Inflammatory macrophage treated with lipopolysaccharide for 1 hour (primary cell): ENCODE measurements at places on chromosomes 2 and 18.

GRCh38 chr2:18404708-18405107, 155.7 kb downstream of the RDH14 start:
- DNase-seq, result no peak

DNA sequence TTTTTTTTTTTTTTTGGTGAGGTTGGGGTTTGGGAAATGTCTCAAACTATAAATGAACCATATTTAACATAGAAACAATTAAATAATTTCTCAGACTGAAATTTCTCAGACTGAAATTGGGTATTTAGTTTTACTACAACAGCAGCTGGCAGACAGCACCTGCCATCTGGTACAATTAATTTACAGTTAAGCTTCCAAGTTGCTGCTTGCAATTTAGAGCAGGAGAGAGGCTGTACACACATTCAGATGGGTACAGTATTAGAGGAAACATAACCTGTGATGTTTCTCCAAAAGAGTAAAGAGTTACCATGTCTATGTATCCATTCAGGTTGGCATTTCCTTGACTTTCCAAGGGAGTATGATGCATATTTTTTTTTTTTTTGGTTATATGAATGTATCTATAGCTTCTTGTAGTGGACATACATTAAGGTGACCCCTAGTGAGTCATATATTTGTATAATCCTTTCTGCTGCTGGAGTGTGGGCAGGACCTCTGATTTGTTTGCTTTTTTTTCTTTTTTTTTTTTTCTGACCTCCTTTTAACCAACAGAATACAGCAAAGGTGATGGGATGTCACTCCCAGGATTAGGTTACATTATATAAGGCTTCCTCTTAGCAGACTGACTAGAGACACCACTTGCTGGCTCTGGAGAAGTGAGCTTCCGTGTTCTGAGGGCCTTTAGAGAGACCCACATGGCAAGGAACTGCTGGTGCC, 201.7 kb downstream of the PTH2R start:
- no peak for DNase-seq

DNA sequence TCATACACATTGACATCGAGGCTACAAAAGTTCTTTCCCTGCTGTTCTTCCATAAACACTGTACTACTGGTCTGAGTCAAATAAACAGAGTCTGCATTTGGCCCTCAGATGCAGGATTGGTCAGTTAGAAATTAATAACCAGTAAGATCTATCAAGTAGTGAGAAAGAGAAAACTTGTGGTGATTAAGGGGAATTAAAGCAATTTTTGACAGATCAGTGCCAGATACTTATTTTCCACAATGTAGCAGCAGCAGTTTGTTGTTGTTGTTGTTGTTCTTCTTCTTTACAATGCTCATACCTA, 85.0 kb downstream of the IKZF2 start:
- DNase-seq, result no peak

DNA sequence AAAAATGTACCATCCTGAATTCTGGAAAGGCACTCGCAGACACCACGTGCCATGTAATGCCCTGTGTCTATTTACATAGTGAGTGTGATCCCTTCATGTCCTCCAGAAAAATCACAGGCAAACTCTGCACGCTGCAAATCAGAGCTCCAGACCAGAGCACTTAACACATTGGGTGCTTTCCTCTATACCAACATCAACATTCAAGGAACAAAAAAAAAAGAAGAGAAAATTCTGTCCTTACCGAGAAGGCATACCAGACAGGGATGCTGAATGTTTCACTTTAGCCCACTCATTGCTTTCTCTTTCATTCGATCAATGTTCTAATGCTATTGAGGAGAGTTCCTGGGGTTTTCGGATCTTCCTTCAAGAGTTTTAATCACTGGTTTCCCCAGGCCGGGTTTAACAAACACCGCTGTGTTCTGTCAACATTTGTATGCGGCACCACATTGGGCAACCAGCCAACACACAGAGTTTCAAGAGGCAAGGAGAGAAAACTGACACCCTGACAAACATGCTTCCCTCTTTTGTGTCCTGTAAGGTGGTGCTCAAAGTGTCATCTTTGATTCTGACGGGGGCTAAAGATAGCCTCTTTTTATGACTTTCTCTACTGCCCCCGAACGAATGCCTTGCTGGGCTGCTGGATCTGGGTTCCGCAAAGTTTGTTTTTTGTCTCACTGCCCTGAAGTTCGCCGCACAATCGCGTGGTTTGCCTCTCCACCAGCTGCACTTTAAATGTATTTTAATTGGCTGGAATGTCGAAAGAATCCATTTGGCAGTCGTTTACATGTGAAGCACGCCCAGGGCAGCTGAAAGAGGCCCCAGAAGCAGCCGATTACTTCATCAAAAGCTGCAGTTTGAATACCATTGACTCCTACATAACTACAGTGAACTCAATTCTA, 106.4 kb upstream of the NCKAP5 start:
- no peak for DNase-seq

GRCh38 chr2:170512266-170512665, 202.9 kb upstream of the SP5 start:
- DNase-seq, result no peak
